ENCODE measurements at places on chromosomes 5 and 9.

- no peak for DNase-seq
These were observed 58.9 kb downstream of the DOCK2 start for GRCh38 chr5:169695919-169696490.

DNA sequence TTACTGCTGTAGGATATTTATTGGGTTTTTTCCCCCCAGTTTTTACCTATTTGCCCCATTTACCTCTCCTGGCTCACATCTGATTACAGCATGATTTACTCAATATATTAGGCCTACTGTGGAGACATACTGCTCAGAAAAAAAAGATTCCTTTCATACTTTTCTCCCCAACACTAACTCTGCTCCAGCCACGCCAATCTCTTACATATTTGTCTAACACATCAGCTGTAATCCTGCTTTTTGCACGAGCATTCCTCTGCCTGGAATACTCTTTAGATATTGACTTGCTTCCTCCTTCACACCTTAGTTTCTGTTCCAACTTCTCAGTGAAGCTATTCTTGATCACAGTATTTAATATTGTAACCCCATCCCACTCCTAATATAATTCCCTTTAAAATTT, 158.1 kb upstream of the VCAN start:
- DNase-seq, result no peak

- no peak for DNase-seq
These were observed 33.3 kb downstream of the MORN5 start for GRCh38 chr9:122192914-122193525.

DNA sequence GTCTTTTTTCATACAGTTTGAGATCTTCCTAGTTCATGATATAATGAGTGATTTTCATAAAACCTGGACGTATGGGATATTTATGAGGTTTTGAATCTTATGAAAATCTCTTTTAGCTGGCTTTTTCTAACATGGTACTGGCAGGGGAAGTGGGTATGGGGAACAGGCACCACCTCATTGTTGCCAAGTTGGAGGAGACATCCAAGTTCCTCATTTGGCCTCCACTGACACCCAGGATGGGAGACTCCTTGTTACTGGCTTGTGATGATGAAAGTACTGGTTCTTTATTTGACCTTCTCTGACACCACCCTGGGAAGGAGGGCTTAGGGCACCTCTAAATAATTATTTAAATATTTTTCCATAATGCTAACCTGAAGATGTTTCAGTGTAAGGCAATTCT, 4.0 kb upstream of the TNPO1 start:
- DNase-seq, result no peak

DNA sequence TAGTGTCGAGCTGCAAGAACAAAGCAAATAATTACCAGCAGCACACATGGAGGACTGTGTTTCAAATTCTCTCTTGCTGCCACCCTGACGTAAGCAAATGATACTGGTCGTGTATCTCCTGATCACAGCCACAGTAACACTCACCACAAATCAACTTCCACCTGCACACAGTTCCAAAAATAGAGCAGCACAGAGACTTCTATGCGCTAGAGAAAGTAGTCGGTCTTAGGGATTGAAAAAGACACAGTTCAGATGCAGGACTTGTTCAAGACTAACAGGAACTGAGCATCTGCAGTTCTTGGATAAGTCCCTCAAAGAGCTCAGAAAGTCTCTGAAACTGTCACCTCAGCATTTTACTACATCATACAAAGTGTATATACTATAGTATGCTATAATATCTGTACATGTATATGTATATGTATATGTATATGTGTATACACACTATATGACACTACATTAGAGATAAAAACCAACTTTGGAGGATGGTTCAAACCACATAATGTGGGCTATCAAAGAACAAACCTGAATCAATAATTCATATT, 279.0 kb downstream of the GLIS3 start:
- no peak for DNase-seq

DNA sequence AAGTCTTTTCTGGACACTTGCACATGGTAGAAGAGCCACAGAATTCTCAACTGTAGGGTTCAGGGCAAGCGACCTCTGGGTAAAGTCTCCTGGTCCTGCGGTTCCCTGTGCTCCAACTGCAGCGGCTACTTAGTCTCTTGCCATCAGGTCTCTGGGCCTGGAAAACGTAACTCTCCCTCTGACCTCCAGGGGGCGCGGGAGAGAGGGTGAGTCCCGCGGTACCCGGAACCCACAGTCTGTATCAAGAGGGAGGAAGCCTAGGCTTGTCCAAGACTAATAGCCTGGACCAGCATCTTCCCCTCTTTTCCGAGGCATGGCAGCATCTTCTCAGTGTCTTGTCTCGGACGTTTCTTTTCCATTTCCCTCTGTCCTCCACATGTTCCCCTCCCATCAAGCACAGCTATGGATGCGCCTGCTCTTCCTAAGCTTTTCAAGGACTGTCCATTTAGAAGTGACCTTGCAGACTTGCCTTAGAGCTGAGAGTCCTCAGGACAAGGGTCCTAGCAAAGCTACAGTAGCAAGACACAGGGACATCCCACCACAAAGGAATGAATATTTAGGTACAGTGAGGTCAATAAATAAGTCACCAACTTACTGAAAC, 59.3 kb downstream of the FSTL4 start:
- peak; percentile 54 for DNase-seq

All from naive B cell (primary cell).